ENCODE measurements at places on chromosomes 2 and 18.

GRCh38 chr2:26940001-26940400, 30.4 kb upstream of the MAPRE3 start:
- DNase-seq = no peak

GRCh38 chr2:38666556-38666910, 619 bp downstream of the GALM start:
- no peak for DNase-seq

DNA sequence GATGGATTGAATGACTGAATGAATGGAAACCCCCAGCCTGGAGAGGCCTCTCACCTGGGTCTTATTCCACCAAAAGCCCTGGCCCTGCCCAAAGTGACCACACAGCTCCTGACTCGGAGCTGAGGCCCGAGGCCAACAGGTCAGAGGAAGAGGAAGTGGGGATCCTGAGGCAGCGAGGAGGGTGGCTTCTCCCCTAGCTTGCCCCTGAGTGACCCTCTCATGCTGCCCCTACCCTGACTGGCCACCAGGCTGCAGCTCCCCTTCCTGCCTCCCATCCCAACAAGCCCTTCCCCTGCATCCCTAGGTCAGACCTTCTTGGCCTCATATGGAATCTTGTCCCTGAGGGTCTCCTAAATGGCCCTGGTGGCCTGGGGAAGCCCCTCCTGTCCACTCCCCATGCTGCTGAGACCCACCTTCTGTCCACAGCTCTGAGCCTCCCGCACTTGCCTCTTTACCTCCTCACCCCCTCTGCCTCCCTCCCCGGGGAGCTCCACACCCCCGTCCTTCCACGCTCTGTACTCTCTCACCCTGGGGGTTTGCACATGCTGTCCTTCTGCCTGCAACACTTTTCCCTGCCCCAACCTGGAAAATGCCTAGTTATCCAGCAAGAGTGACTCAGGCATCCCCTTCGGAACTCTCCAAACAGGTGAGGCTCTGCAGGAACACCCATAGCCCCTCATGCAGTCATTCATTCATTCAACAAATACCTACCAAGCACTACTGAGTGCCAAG, 134.8 kb upstream of the HDAC4 start:
- DNase-seq = no peak

DNA sequence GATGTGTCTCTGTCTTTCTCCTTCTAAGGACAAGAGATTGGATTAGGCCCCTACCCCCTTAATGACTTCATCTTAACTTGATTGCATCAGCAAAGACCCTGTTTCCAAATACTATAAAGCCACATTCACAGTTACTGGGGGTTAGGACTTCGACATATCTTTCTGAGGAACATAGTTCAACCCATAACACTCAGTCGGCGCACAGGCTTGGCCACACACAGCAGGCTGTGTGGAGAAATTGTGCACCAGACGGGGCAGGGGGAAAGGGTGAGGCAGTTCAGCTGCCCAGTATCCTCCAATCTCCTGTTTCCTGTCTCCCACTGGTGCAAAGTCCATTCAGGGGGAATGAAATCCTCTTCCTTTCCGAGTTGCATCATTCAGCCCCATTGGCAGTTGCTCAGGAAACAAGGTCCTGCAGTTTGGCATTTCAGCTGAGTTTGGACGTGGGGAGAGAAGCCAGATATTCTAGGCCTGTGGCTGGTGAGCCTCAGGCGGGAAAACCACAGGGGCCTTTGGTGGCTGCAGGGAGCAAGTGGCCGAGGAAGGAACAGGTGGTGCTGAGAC, 9.4 kb upstream of the RAPGEF4 start:
- no peak for DNase-seq

DNA sequence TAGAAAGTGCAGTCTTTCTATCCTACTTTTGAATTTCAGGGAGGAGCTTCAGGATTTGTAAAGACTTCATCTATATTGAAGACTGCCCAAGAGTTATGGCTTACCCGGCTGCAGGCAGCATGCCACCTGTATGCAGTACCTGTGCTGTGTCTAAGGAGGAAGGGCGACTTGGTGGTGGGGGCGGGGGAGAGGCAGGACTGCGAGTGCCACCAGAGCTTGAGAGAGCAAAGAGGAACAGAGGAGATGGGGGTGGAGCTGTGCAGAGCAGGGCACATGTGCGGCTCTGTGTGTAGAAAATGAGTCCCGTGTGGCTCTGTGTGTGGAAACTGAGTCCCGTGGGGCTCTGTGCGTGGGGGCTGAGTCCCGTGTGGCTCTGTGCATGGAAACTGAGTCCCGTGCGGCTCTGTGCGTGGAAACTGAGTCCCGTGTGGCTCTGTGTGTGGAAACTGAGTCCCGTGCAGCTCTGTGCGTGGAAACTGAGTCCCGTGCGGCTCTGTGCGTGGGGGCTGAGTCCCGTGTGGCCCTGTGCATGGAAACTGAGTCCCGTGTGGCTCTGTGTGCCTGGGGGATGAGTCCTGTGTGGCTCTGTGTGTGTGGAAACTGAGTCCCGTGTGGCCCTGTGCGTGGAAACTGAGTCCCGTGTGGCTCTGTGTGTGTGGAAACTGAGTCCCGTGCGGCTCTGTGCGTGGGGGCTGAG, 43.2 kb downstream of the LDLRAD4 start:
- DNase-seq = no peak

DNA sequence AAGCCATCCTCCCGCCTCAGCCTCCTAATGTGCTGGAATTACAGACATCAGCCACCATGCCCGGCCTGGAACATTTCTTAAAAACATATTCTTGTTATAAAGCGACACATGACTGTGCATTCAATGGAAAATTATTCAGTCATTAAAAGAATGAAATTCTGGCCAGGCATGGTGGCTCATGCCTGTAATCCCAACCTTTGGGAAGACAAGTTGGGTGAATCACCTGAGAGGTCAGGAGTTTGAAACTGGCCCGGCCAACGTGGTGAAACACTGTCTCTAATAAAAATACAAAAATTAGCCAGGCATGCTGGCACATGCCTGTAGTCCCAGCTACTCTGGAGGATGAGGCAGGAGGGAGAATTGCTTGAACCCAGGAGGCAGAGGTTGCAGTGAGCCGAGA, 21.6 kb upstream of the RPRD1A start:
- no peak for DNase-seq
